ENCODE measurements at places on chromosomes 7 and 10. TPM values are rescaled to one million over a fixed set of nuclear protein-coding genes. Genes with fewer than 3 reads are reported as not detected.

The RBM33 gene
- total RNA-seq: 16.7 TPM

The NXPH1 gene
- not detected for total RNA-seq

The VPS37D gene
- total RNA-seq: 1.3 TPM

The NUP205 gene
- 66.3 TPM for total RNA-seq

The LRRD1 gene
- total RNA-seq: under 0.01 TPM

The VWC2 gene
- total RNA-seq: not detected

The KAZALD1 gene
- total RNA-seq: 2.4 TPM

The PRSS37 gene
- not detected for total RNA-seq

Measured in nasal cavity respiratory epithelium epithelial cell of viscerocranial mucosa (primary cell).